ENCODE measurements at places on chromosomes 5 and 9.

DNA sequence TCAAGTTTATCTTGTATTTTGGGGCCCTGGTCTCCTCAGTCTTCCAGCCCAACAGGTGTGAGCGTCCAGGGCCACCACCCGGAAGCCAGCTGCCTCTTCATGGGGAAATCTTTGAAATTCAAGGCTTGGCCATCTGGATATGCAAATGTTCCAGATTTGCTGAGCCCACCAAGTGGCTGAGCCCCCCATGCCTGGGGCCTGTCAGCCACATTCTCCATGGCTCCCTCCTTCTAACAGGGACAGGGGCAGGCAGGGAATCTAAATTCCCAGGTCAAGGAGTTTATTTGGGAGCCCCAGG lies 14.2 kb upstream of the CXXC5 start:
- DNase-seq: no peak

GRCh38 chr9:69469136-69469535 lies 144.1 kb downstream of the ENTREP1 start:
- no peak for DNase-seq

- peak; percentile 64 for DNase-seq
Observed at GRCh38 chr9:113155911-113156588, 5.2 kb downstream of the SLC31A2 start.

DNA sequence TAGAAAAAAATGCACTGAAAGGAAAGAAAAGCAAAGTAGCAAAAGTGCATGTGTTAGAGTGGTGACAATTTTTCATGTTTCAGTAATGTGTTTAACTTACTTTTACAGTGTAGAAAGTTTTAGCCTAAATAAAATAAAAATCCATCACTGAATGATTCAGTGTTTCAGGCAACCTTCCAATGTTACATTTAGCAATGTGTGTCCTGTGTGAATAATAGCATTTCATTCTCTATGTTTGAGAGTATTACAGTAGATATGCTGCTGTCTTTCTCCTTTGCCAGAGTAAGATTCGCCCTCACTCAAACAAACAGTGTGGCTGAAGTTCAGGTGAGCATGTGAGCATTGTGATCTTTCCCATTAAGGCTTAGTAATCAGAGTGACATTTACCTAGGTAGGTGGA lies 171.1 kb downstream of the TARS1 start:
- DNase-seq: no peak

GRCh38 chr9:115022760-115023434 lies 92.5 kb upstream of the TNFSF8 start:
- no peak for DNase-seq

GRCh38 chr5:35160486-35161116 lies 69.7 kb downstream of the PRLR start:
- DNase-seq: no peak

- DNase-seq: no peak
Observed at GRCh38 chr5:176473335-176474006, 25.3 kb downstream of the FAF2 start.

Measured in suppressor macrophage treated with lipopolysaccharide for 4 hours (primary cell).